ENCODE measurements at places on chromosomes 7 and 10.

DNA sequence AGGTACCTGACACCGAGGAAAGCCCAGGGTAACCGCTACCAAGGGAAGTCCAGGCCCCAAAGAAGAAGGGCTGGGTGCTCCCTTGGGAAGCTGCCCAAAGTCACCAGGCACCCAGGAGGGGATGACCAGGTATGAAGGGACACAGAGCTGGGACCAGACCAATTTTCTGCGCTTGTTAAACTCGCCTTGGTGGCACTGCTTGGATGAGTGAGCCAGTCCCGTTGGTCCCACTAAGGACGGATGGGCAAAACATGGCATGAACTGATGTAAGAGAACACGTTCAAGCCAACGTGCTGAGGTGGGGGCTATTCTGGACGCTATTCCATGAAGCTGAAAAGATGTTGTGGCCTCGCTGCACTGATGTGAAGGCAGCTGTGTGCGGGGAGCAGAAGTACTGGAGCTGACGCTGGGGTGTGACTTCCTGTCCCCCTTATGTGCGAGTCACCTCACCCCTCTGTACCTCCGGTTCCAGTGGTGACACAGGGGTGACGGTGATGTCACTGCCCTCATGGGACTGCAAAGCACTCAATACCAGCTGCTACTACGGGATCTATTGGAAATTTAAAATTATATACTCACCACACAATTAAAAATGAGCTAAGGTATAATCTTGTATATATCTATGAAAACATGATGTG is 73.6 kb downstream of the COBL start:
- DNase-seq: no peak

DNA sequence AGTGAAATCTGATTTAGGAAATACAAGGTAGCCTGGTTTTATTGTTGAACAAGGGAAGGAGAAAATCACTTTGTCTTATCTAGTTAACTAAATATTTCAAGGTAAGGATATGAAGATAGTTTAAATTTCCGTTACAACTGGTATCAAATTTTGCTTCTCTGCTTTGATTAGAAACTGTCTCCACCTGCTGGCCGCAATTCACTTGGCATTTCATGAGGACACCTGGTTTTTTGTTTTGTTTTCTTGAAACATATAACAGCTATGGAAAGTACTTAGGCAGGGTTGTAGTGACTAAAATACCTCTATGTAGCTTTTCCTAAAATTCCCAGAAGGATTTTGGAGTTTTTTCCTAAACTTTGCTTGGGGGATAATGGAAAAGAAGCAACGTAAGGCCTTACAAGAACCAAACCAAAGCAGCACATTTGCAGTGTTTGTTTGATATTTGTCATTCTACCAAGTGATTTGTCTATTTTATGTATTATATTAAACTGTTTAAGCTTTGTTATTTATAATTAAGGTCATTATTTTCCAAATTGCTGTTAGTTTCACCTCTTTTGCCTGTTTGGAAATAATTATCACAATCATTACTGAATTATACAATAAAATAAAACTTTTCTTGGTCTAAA is 73.6 kb downstream of the AHCYL2 start:
- no peak for DNase-seq

DNA sequence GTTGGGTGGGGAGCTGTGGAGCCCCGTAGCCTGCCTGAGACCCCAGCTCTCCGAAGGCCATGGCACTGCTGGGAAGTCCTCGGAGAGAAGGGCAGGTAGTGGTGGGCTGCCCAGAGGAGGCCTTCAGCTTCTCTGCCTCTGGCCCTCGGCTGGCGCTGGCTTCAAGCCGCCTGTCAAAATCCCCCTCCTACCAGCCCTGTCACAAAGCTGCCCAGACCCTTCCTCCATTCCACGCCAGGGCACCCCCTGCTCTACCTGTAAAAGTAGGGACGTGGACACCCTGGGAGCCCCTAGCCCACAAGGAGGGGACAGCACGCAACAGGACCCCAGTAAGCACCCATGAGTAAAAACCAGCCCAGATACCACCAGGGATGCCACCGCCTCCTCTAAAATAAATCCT is 31.6 kb downstream of the MAD1L1 start:
- DNase-seq: no peak

DNA sequence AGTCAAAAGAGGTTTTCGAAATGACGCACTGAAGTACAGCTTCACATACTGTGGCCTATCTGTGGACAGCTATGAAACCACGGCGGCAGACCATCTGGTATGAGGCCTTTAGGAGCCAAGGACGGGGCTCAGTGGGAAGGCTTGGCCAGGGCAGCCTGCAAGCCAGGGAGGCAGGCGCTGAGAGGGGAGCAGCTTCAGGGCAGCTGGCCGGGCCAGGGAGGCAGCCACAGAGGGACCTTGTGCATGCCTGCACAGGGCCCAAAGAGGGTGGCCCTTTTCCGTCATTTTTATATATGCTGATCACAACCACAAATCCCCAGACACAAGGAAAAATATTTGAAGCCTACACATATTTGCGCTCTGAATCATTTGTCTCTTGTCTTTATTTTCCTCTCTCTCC is 13.5 kb downstream of the CALD1 start:
- peak; percentile 74 for DNase-seq

DNA sequence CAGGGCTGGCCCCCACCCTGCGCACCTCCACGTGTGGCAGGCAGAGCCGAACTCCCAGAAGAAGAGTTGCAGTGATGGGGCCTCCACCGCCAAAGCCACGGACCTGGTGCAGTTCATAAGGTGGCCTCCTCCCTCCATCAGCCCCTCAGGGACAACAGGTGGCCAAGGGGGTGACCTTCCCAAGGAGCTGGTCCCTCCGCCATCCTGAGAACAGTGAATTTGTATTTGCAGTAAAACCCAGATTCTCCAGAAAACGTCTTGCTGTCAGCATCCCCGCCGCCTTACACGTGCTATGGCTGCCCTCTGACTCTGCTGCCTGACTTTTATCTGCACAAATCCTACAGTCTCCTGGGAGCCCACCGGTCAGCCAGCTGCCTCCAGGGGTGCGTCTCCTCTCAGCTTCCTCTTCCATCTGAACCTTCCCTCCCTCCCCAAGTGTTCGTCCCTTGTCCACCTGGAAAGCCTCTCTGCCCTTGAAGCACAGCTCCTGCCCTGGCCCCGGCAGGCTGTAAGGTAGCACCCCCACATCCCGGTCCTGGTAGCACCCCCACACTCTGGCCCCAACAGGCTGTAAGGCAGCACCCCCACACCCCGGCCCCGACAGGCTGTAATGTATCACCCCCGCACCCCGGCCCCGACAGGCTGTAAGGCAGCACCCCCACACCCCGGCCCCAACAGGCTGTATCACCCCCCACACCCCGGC is 311.8 kb downstream of the PTPRN2 start:
- DNase-seq: no peak

- DNase-seq: no peak
Observed at GRCh38 chr10:81820418-81820817, 54.6 kb upstream of the NRG3 start.

- no peak for DNase-seq
Observed at GRCh38 chr7:25557379-25557917, 329.2 kb upstream of the NPVF start.

DNA sequence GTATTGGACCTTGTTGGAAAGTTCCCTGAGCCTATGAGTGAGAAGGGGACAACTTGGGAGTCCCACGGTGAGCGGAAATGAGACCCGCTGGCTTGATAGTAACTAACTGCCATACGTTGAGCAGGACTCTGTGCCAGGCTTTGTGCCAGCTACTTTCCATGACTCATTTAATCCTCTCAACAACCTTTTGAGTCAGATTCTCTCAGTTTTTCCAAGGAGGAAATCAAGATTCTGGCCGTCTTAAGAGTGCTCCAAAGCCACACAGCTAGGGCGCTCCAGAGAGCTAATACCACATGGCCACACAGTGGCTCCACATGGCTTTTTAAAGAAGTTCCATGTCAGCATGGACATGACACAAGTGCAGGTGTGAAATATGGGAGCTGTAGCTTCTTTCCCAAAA is 55.7 kb downstream of the NOD1 start:
- no peak for DNase-seq

GRCh38 chr10:129449893-129450292 is 17.1 kb upstream of the MGMT start:
- no peak for DNase-seq

DNA sequence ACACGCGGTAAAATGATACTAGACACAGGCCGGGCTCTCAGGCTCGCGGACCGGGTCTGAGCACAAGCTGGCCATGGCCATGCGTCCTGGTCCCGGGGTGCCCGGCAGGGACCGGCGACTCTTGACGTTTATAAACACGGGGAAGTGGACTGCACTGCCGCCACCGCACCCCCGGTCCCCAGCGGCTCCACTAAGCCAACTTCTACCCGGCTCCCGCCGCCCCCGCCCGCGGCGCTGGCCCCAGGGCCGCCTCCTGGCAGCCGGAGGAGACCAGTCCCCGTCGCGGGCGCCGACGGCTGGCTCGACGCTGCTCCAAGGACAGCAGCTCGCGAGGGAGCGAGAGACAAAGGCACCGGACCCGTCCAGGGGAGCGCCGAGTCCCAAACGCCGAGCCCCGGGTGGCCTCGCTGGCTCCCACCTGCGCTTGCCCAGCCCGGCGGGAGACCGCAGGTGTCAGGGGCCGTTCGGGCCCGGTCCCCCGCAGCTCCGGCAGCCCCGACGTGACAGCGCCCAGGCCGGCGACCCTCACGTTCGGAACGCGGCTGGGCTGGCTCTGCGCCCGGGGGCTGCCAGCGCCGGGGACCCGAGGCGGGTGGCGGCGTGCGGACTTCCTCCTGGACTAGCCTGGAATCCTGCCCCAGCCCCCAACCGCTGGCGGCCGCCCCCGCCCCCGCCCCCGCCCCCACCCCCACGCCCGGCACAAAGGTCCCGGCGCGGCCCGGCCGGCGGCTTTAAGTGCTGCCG is 517 bp downstream of the ITGB1 start:
- DNase-seq: no peak

- no peak for DNase-seq
Observed at GRCh38 chr7:79673421-79673820, 220.0 kb upstream of the MAGI2 start.

- no peak for DNase-seq
Observed at GRCh38 chr10:13526948-13527863, 1.6 kb downstream of the BEND7 start.

GRCh38 chr10:98303569-98303968 is 35.6 kb upstream of the LOXL4 start:
- no peak for DNase-seq

GRCh38 chr7:78234634-78235033 is 436.1 kb downstream of the PHTF2 start:
- DNase-seq: no peak

All from skeletal muscle cell (primary cell).